Lung (tissue), 17 donors: ENCODE measurements at places on chromosomes 4 and X. TPM values are rescaled to one million over a fixed set of nuclear protein-coding genes. Genes with fewer than 3 reads are reported as not detected.

Gene GABRE
- 2.2 TPM for polyA plus RNA-seq

Gene CXXC4
- polyA plus RNA-seq = 0.45 TPM

Gene BANK1
- polyA plus RNA-seq = 7.5 TPM

Gene TLR6
- 4.3 TPM for polyA plus RNA-seq

Gene SLC7A11
- 2.0 TPM for polyA plus RNA-seq

Gene MRFAP1L1
- 53.7 TPM for polyA plus RNA-seq

Gene CLTRN
- polyA plus RNA-seq = 1.1 TPM

Gene SNX12
- polyA plus RNA-seq = 22.7 TPM

Gene SHROOM4
- 6.8 TPM for polyA plus RNA-seq

Gene GPRIN3
- polyA plus RNA-seq = 3.2 TPM

Gene GJB1
- polyA plus RNA-seq = 0.42 TPM
